ENCODE measurements at places on chromosomes 11 and 22.

GRCh38 chr11:102926517-102926916, 29.0 kb downstream of the MMP13 start:
- H3K4me1 ChIP-seq = no peaks in the 10 kb centered on the region
- no peak for DNase-seq
- peaks cover 3% of the 10 kb centered on the region for H3K27me3 ChIP-seq
- H3K36me3 ChIP-seq = no peaks in the 10 kb centered on the region

DNA sequence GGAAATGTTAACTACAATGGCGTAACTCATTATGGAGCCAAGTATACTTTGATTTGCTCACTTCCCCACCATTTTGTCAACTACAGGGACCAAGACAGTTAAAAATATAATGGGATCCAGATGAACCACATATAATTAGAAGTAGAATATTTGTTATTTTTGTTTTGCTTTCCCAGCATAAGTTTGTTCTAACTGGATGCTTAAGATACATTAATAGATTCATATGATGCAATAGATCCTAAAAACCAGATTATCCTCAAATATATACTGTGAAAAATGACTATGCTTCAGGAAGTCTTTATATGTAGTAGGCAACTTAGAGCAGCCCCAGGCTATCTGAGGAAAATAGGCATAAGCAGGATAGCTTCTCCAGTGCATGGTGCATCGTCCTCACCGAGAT, 38.3 kb downstream of the SESN3 start:
- H3K36me3 ChIP-seq = no peaks in the 10 kb centered on the region
- no peak overlapping the region for H3K4me3 ChIP-seq
- H3K27ac ChIP-seq = no peak overlapping the region
- no peaks in the 10 kb centered on the region for H3K27me3 ChIP-seq

DNA sequence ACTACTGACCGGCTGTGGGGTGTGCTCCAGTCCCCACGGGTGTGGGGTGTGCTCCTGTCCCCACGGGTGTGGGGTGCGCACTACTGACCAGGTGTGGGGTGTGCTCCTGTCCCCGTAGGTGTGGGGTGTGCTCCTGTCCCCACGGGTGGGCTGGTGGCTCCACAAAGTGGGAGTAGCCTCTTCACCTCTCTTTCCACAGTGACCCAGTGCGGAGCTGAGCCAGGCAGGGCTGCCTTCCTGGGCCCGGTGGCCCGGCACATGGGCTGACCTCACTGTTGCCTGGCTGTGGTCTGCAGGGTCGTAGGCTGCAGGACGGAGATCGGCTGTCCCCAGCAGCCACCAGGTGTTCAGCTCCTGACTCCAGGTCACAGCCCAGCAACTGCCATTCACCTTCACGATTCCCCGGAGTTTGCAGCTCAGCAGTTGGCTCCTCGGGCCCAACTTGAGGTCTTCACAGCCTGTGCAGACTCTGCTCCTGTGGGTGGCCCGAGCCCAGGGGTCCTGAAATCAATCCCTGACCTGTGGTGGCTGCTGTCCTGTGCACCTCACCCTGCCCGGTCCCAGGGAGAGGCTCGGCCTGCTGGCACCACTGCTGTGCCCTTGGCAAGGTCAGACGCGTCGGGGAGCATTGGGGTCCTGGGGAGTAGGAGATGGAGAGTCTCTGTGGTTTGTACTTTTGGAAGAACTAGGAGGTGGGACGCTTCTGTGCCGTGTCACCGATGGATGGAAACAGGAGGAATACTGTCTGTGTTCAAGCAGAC, 414.3 kb downstream of the TBC1D22A start:
- H3K4me1 ChIP-seq = no peaks in the 10 kb centered on the region
- H3K4me3 ChIP-seq = no peak overlapping the region
- H3K27me3 ChIP-seq = no peaks in the 10 kb centered on the region
- DNase-seq = no peak

- H3K27me3 ChIP-seq = peaks cover under 1% of the 10 kb centered on the region
- H3K4me1 ChIP-seq = peaks cover 11% of the 10 kb centered on the region
- peak; percentile 45 for DNase-seq
- peak overlapping the region; percentile 82 for H3K27ac ChIP-seq
- H3K36me3 ChIP-seq = peaks cover 23% of the 10 kb centered on the region
Measured at GRCh38 chr22:32411402-32411801, 645 bp downstream of the RTCB start.

GRCh38 chr22:48438096-48438495, 1389.6 kb downstream of the BRD1 start:
- H3K36me3 ChIP-seq = no peaks in the 10 kb centered on the region
- no peak overlapping the region for H3K4me3 ChIP-seq
- no peak overlapping the region for H3K27ac ChIP-seq
- H3K4me1 ChIP-seq = no peaks in the 10 kb centered on the region
- DNase-seq = no peak

GRCh38 chr11:130772266-130773227, 143.7 kb downstream of the SNX19 start:
- peaks cover 41% of the 10 kb centered on the region for H3K4me1 ChIP-seq
- DNase-seq = peak; percentile 98
- no peak overlapping the region for H3K4me3 ChIP-seq
- no peaks in the 10 kb centered on the region for H3K36me3 ChIP-seq

DNA sequence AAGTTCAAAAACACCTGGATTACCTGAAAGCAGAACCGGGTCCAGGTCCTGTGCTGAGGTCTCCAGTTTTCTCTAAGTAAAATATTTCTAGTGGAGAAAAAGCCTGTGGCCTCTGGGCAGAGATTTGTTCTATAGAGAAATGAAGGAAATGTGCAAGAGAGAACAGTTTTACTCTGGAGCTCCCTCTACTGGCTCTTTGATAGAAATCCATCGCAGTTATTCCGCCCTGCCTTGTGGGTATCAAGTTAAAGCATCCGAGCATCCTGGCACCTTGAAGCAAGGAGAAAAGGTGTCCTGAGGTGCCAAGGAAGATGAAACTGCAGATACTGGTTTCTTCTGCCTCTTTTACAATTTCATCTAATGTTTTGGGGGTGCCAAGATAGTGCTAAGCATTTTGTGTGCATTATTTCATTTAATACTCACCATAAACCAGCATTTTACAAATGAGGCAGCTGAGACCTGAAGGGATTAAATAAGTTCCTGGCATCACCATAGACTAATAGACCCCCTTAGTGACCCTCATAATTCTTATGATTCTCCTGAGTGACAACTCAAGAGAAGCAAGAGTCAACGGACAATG, 113.1 kb upstream of the HSD17B12 start:
- DNase-seq = peak; percentile 21
- no peaks in the 10 kb centered on the region for H3K36me3 ChIP-seq
- no peaks in the 10 kb centered on the region for H3K4me1 ChIP-seq
- H3K27me3 ChIP-seq = peaks cover 42% of the 10 kb centered on the region
- no peak overlapping the region for H3K4me3 ChIP-seq

- no peaks in the 10 kb centered on the region for H3K4me1 ChIP-seq
- no peak overlapping the region for H3K4me3 ChIP-seq
- H3K27me3 ChIP-seq = no peaks in the 10 kb centered on the region
Measured at GRCh38 chr11:98107736-98108135, 913.0 kb upstream of the CNTN5 start.

DNA sequence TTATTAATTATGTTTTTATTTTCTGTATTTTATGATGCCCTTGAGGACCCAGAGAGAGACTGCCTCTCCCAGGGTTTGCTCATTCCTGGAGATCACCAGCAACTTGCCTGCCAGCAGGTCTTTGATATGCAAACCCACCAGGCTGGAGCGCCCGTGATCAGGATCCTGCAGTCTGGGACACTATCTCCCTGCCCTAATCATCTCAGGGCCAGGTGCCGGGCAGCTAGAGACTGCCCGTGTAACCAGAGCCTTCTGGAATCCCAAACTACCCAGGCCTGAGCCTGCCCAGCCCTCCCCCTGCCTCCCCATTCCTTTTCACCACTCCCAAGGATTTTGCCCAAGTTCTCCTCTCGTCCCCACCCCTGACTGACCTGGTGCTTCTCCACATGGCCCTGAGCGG, 52.2 kb upstream of the B3GAT1 start:
- no peak overlapping the region for H3K4me3 ChIP-seq
- DNase-seq = no peak
- no peaks in the 10 kb centered on the region for H3K36me3 ChIP-seq
- no peak overlapping the region for H3K27ac ChIP-seq
- H3K4me1 ChIP-seq = no peaks in the 10 kb centered on the region

DNA sequence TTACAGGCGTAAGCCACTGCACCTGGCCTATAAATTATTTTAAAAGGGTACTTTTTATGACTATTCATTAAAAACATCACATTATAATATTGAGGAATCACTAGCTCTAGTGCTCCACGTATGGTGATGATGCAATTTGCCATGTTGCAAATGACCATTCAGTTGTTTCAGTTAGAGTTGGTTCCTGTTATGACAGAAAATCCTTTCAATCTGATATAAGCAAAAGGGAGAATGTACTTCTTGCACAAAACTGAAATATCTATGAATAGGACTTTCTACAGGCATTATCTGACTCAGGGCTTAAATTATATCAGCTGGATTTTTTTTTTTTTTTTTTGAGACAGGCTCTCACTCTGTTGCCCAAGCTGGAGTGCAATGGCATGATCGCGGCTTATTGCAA, 45.6 kb upstream of the RRM1 start:
- no peaks in the 10 kb centered on the region for H3K4me1 ChIP-seq
- H3K36me3 ChIP-seq = no peaks in the 10 kb centered on the region
- no peak overlapping the region for H3K4me3 ChIP-seq
- no peaks in the 10 kb centered on the region for H3K27me3 ChIP-seq
- DNase-seq = no peak

- DNase-seq = no peak
- no peaks in the 10 kb centered on the region for H3K36me3 ChIP-seq
- no peak overlapping the region for H3K4me3 ChIP-seq
Measured at GRCh38 chr11:48056325-48057183, 76.2 kb downstream of the PTPRJ start.

Measured in astrocyte (in vitro differentiated cells and primary cell).